NT2/D1 (cell line): ENCODE measurements at places on chromosomes 1 and 21.
A peak's percentile ranks its signal among the peaks of the same experiment; 100 is the strongest.

- peak; percentile 55 for DNase-seq
These were observed 746 bp upstream of the LAMC1 start for GRCh38 chr1:183022202-183023145.

GRCh38 chr1:12616709-12617373 lies 1.2 kb downstream of the DHRS3 start:
- no peak for DNase-seq

DNA sequence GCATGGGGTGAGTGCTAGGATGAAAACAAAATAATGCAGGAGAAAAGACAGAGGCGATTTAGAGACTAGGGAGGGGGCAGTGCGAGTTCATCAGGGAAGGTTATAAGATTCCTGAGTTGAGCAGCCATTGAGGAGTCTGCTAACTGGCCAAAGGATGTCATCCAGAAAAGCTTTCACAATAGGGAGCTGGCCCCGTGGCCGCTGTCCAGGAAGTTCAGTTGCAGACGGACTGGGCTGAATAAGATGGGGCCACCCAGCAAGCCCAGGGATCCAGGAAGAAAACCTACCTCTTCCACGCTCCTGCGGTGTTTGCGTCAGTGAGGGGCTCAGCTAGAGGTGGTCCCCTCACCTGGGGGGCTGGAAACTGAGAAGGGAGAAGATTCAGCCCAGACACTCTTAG lies 4.0 kb upstream of the PKP1 start:
- no peak for DNase-seq

DNA sequence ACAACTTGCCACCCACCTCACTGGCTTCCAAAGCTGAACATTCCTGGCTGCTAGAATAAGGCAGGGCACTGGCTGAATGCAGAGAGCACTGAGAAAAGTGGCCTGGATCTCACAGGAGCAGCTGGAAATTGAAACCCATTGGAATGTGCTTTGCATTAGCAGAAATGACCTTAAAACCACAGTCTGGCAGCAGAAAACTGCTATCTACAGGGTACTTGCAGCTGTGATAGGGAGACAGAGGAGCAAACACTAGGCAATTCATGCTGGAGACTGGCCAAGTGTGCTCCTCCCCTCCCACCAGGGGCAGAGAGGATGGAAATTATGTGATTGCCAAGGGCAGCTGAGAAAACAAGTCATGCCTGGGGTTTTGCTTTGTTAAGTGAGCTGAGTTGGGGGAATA lies 47.2 kb downstream of the HSD3B1 start:
- DNase-seq = no peak

GRCh38 chr1:215076322-215076721 lies 6.2 kb upstream of the KCNK2 start:
- DNase-seq = peak; percentile 55

GRCh38 chr1:17194133-17194475 lies 10.8 kb upstream of the PADI1 start:
- no peak for DNase-seq

GRCh38 chr1:232250838-232251237 lies 379.1 kb downstream of the SIPA1L2 start:
- DNase-seq = no peak

GRCh38 chr21:29534448-29534847 lies 235.7 kb downstream of the BACH1 start:
- no peak for DNase-seq

- no peak for DNase-seq
These were observed 128.8 kb upstream of the RAVER2 start for GRCh38 chr1:64616039-64616438.

DNA sequence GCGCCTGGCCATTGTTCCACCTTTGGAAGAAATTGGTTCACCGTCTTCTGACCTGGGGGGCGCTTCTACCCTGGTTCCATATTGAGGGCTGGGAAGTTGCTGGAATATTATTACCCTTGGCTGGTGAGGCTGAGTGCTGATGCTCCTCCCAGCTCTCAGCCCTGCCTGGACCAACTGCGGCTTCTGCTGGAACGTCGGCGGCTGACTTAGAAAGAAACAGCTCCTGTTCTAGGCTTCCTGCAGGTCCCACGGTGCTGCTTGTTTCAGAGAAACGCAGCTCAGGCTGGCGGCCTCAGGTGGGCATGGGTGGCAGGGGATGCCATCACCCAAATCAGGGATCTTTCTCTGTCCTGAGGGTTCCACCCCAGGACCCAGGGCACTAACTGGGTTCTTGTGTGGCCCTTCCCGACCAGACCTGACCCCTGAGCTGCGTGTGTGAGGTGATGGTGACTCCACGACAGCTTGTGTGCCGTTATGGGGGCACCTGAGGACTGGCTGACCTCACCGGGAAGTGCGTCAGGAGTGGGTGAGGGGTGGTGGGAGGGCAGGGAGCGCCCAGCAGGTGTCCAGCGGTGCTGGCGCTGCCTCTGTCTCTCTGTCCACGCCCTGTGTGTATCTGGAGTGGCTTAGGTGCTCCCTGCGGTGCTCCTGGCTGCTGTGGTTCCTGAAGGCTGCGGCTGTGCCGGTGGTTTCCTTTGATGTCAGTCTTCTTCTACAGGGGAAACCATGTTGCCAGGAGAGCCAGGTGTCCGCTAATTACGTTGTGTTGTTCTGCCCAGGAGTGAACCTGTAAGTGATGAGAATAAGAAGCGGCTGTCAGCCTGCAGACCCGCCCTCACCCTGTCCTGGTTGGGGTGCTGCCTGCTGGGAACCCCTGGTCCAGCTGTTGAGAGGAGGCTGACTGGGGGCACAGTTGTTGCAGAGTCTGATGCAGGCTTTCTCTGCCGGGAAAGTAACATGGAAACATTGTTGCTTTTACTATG lies 8.9 kb downstream of the SKI start:
- DNase-seq = no peak

GRCh38 chr1:37372302-37372701 lies 102.1 kb upstream of the ZC3H12A start:
- no peak for DNase-seq

- no peak for DNase-seq
These were observed 146.9 kb downstream of the PDE4B start for GRCh38 chr1:65939636-65940035.

- no peak for DNase-seq
These were observed 6.6 kb downstream of the UBIAD1 start for GRCh38 chr1:11279630-11280029.

DNA sequence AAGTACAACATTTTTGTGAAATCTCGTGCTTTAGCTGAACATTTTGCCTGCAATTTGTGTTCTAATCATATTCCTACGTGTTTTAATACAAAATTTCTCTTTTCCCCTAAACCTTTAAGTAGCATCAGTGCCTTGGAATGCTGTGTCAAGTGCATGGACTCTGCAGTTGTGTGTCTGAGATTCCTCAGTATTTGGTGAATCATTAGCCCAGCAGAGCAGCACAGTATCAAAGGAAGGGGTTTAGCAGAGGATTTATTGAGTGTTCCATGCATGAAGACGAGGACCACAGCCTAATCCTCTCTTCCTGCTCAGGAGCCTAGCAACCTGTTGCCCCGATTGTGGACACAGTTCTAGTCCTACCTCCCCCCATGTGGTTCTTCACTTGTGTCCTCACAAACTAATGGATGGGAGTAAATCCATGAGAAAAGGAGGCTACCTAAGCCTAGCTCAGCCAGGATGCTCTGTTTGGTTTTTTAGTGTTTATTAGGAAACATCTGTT lies 29.3 kb upstream of the PCP4 start:
- no peak for DNase-seq
